Liver (tissue), 10 donors: ENCODE measurements at places on chromosomes 6 and 20. TPM values are rescaled to one million over a fixed set of nuclear protein-coding genes. Genes with fewer than 3 reads are reported as not detected.

FAM217B gene
- 5.0 TPM for total RNA-seq

GSTA2 gene
- 2.0 TPM for total RNA-seq

OR2H2 gene
- not detected for total RNA-seq

SIRPD gene
- total RNA-seq = not detected

OR12D3 gene
- not detected for total RNA-seq

ANKRD66 gene
- not detected for total RNA-seq

HLA-DQA2 gene
- 0.23 TPM for total RNA-seq

PXDC1 gene
- total RNA-seq = 86.4 TPM

SCUBE3 gene
- 0.08 TPM for total RNA-seq

BPIFB2 gene
- 1.9 TPM for total RNA-seq

BACH2 gene
- total RNA-seq = 1.9 TPM

BEND6 gene
- under 0.01 TPM for total RNA-seq

REM1 gene
- 0.17 TPM for total RNA-seq

IMPG1 gene
- total RNA-seq = not detected

SMIM26 gene
- total RNA-seq = 52.6 TPM

DAAM2 gene
- 4.9 TPM for total RNA-seq
